ENCODE measurements at places on chromosomes 3 and 15.

- no peak for DNase-seq
These were observed 22.1 kb downstream of the ST8SIA2 start for GRCh38 chr15:92415639-92416297.

DNA sequence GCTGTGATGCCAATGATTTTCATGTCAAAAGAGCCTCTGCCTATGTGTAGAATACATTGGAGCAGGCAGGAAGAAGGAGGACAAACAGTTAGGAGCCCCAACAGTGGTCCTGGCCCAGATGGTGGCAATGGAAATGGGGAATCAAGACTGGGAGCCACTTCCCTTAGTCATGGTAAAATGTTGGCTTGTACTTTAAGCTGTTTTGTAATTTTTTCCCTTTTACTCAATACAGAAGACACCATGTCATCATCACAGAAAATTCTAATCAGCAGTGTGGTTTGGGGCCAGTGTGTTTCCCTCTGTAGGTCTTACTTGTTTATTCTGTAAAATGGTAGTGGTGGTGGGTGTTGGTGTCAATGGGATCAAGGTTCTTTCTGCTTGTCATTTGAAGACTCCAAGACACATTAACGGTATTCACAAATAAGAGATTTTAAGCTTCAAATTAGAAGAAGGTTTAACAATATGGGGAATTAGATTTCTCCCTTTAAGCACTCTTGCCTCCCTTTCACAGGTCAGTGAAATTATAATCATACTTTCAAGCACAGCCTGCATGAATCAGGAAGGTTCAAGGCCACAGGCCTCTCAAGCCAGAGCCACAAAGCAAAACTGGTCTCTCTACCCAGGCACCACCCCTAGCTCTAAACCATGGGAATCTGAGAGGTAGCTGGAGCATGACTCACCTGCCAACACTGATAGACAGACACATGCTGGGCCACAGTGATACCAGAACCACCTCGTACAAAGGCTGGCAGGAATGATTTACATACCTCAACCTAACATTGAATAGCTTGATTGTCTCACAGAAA is 24.9 kb downstream of the SIAH2 start:
- no peak for DNase-seq

DNA sequence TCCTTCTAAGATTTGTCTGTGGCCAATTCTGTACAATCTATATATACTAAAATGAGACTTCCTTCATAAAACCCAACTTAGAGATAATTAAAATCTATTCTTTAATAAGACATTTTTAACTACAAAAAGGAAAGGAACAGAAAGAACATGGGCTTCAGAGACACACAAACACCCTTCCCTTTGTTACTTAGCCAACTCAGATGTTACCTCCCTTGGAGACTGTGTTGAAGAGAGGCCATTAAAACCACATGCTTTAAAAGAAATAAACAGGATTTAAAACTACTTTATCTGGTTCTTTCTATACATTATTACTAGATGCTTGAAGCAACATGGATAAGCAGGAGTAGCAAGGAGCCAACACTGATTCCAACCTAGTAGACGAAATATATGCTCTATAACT is 42.0 kb downstream of the LRRFIP2 start:
- no peak for DNase-seq

DNA sequence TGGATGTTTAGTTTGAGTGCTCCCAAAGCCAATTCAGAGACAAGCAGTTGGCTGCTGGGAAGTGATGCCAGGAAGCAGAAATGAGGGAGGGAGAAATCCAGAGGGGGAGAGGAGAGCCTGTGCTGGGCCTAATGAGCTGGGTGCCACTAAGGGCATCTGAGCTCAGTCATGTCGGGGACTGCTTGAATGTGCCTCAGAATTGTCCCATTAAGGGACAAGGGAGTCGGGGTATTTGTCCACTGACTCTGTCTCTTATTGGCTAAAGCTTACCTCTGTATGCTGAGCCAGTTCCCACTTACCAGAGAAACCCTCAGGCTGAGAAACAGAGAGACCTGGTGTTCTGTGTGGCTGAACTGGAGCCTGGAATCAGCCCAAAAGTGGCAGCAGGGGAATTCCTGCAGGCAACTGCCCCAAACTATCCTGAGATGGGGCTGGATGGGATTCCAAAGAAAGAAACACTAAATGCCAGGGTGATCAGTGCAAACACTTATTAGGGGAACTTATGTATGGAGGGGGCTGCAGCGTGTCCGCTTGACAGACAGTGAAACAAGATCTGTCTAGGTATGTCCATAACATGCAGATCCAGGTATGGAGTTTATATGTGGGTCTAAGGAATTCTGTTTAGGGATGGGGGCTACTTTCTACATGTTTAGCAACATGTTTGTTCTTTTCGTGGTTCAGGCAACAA is 48.6 kb downstream of the NR1D2 start:
- DNase-seq = no peak

- no peak for DNase-seq
These were observed 11.9 kb downstream of the P3H2 start for GRCh38 chr3:190108804-190109203.

- no peak for DNase-seq
These were observed 159.8 kb downstream of the MBNL1 start for GRCh38 chr3:152428577-152428976.

- DNase-seq = no peak
These were observed 23.0 kb downstream of the MKRN2 start for GRCh38 chr3:12579905-12580304.

DNA sequence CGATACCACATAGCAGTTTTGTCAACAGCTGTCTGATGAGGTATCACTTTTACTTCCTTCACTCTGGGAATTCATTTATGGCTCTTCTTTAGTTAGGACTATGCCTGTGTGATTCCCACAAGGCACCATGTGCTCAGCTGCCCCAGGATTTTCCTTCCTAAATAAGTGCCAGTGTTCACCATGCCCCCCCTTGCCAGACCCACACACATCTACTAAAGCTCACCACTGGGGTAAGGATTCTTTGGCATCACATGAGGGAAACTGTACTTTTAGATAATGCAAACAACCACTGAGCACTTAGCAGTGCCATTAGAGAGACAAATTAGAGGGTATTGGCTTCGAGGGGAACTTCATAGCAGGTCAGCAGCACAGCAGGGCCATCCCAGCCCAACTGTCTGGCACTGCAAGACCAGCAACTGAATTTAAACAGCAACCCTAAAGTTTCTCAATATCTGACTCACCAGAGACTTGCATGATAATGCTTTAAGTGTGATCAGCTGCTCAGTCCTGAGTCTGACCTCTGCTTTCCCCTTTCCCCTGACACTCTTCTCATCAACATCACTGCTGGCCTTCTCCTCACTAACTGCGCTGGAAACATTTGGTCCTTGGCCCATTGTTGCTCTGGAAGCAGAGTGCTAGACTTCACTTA is 114.3 kb downstream of the STAC start:
- no peak for DNase-seq

GRCh38 chr3:125587039-125587648 is 8.2 kb downstream of the OSBPL11 start:
- no peak for DNase-seq

- DNase-seq = no peak
These were observed 50.6 kb downstream of the KLHDC8B start for GRCh38 chr3:49222002-49222401.
